ENCODE measurements at places on chromosomes 5 and 9.

- DNase-seq, result no peak
These were observed 316.0 kb upstream of the TLE4 start for GRCh38 chr9:79255651-79256260.

DNA sequence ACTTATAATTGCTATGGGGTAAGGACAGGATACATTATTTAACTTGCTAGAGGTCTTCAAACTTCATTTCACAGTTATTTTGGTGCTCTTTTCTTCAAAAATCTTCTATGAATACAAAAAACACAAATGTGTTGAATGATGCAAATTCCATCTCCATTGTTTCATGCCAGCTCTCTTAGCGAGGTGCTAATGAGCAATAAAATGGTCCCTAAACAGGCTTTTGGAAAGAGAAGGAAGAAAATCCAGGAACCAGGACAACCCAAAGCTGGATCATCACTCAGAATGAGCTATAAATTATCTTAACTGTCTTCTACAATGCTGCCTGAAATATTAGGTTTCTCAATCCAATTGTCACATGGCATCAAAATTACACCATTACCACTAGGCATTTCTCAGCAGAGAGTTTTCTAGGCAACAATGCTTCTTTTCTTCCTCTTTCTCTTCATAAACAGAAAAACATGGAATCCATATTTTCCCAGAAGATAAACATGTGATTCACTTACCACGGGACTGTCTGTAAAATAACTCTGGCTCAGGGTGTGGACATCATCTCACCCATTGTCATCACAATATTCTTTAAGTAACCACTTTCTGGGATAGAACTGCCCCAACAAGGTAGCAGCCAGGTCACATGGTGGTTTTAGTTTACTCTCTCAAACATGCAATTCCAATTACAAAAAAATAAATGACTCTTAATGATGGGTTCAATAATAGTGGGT is 249.4 kb downstream of the NPR3 start:
- no peak for DNase-seq

DNA sequence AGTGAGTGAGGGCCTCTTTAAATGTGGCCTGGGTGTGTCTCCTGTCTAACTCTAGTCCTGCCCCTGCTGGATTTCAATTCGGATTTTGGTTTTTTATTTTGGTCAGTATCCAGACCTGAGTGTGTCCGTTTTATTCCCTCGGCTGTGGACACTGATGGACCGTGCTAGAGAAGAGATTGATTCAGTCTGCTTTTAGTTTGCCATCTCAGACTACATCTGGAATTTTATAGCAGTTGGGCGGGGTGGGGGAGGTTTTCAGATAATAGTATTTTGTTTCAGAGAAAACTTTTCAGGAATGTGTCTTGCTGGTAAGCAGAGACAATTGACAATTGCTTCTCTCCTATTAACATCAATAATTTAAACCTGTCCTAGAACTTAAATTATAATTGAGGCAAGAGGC is 308.1 kb downstream of the ARHGAP26 start:
- no peak for DNase-seq

DNA sequence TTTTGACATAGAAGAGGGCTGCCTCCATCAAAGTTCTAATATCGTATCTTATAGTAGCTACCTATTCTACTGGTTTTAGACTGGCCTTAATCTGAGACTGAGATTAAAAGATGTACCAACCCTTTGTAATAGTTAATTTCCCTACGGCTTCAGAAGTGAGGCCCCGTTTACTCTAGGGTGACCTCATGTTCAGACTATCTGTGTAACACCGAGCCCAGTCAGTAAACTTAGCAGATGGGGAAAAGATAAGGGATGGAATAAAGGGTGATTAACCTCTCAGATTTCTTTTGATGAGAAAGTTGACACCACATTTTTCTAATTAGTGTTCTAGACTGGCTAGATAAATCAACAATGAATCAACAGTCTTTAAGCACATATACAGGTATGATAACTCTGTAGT is 283.1 kb downstream of the KCTD16 start:
- no peak for DNase-seq

DNA sequence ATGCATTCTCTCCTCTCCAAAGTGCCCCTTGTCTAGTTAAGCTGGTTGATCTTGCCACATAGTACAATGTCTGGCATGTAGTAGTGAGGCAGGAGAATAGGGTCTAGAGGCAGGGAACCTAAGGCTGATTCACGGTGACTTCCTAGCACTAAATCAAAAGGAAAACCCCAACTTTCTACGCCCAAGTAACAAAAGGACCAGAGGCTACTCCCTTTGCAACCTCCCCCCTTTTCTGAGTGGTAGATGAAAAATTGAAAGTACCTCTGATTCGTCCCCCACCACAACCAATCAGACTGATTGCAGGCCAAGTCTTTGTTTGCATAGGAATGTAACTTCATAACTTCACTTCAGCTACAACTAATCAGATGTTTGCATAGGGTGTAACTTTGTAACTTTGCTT is 278.8 kb downstream of the PSAT1 start:
- DNase-seq, result no peak

GRCh38 chr5:156000115-156000514 is 326.8 kb upstream of the SGCD start:
- DNase-seq, result no peak

GRCh38 chr9:25557645-25558300 is 120.5 kb downstream of the TUSC1 start:
- no peak for DNase-seq

- no peak for DNase-seq
These were observed 97.4 kb upstream of the ALDH1A1 start for GRCh38 chr9:73050065-73050816.

- no peak for DNase-seq
These were observed 22.3 kb downstream of the FAM78A start for GRCh38 chr9:131253891-131254491.

DNA sequence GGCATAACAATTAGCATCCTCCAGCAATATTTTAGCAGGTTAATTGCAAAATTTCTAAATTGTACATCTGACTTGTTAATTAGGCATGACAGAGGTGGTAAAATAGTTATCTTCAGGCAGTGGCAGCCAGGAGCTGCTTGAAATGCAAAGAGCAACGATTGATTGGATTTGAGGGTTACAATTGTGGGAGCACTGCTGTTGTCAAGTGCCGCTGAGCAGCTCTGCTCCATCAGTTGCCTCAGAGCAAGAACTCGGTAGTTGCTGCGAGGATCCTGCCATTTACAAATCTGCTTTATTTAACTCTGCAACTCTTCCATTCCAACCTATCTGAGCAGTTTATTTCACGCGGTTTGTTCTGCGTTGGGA is 12.6 kb downstream of the PBX3 start:
- no peak for DNase-seq

DNA sequence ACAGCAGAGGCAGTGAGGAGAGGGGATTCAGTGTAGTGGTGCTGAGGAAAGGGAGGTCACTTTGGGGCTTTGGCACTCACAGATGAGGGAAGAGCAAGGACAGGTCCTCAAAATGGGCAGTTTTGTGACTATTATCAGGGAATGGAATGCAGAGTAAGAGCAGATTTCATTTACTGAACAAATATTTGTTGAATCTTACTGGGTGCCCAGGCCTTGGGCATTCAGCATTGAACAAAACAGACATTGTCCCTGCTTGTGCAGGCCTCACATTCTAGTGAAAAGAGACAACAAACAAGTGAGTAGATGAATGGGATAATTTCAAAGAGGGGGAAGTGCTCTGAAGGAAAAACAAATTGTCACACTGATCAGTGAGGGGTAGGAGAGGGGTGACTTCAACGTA is 404.1 kb downstream of the DMRT2 start:
- no peak for DNase-seq

- DNase-seq, result no peak
These were observed 121.1 kb downstream of the BOD1 start for GRCh38 chr5:173495225-173495904.
